Cortex of kidney (tissue), 1 donor: ENCODE measurements at places on chromosomes 6 and 20.

DNA sequence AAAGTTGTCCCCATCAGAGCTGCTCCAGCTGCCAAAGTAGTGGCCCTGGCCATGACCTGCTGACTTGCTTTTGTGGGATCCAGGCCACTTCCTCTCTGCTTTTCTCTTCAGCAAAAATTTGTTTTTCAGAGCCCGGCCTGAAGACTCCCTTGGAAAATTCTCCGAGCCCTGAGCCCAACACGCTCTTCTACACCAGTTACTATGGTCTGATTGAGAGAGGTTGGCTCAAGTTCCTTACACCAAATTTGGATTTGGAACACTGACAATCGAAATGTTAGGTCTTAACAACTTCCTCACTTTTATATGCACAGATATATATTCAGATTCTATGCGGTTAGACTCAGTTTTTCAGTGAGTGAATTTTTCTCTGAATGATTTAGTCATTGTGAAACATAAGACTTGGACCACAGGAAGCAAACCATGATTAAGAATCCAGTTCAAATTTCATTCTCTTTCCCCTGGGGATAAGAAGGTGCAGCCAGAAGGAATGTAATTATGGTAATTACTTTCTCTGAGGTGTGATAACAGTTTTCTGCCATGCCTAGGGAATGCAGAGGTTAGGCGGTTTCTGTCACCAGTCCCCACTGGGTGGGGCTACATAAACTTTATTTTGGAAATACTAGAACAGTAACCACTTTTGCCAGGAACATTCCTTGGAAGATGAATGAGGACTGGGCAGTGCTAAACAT is 365.2 kb downstream of the SYNE1 start:
- DNase-seq: no peak

DNA sequence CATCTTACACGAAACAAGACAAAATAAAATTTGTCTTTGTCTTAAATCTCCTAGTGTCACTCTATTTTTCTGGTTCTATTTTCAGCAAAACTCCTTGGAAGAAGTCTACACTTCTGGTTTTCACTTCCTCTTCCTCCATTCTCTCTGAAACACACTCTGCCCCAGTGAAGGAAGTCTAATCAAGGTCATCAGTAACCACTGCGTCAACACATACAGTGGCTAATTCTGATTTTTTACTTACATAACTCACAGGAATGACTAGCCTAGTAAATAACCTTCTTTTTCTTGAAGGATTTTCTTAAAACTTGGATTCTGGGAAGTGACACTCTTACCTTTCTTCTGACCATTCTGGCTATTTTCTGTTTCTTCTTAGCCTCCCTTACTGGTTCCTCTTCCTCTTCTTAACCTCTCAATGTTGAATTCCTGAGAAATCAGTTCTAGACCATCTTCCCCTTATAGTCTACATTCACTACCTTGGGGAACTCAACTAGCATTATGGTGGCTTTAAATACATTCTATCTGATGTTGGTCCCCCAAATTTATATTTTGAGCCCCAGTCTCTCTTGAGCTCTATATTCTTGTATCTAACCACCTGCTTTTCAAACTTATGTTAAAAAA is 37.5 kb downstream of the AIG1 start:
- DNase-seq: no peak

DNA sequence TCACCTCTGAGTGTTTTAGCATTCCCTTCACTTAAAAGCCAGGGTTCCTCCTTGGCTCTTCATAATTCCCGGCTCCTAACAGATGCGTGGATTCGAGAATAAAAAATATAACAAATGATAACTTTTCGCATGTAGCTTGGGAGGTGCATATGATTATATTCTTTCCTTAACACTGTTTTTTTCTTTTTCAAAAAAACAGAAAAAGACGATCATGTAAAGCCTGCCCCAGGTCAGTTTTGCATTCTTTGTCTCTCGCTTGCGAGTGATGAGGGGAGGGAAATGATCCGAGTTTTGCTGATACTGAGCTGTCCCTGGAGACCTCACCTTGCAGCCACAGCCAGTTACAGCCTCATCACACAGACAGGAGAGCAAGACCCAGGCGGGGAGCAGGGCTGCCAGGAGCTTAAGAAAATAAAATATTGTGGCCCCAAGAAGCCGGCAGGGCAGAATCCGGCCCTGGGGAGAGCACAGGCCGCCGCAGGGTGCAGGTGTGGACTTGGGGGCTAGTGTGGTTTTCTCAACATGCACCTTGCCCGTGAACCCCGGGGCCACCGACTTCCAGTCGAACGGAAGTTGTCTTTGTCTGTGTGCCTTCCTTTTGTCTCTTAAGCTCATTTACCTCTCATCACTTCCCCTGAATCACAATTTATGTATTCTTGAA is 301.8 kb downstream of the TAF4 start:
- DNase-seq: no peak

- DNase-seq: no peak
Observed at GRCh38 chr20:20063941-20064702, 11.8 kb downstream of the CFAP61 start.

DNA sequence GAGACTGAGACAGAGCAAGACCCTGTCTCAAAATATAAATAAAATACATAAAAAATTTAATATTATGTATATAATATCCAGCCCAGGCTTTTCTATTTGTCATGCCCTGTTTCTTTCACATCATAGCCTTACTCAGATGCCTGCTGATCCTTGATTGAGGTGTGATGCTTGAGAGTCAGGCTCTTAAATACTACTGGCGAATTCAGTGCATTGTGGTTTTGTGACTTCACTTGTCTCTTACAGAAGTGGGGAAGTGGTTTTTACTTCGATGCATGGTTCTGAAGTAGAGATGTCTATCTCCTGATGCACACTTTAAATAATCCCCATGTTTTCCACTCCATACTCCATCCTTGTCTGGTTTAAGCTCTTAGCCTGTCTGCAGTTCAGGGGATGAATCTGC is 29.1 kb downstream of the ASXL1 start:
- no peak for DNase-seq

- no peak for DNase-seq
Observed at GRCh38 chr6:5286780-5287179, 25.5 kb downstream of the FARS2 start.

DNA sequence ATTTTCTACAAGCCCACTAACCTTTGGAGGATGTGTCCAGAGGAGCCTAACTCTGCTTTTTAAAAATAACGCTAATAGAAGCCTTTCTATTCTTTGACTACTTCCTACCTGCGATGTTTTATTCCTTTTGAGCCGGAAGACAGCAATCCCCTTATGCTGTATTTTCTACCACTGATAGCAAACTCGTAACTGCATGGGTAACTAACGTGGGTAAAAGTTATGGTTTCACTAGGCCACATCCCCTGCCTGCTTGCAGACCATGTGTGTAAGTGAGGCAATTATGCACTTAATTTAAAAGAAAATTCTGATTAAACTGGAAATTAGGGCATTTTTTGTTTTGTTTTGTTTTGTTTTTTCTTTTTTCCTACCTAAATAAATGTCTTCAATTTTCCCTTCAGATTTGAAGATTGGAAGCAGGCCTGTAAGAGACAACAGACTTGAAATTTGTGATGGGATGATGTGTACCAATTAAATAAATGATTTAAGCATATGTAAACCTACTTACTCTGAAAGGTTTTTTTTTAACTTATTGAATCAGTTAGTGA is 931 bp downstream of the UFL1 start:
- DNase-seq: no peak

GRCh38 chr20:39283464-39283863 is 321.3 kb downstream of the DHX35 start:
- no peak for DNase-seq

DNA sequence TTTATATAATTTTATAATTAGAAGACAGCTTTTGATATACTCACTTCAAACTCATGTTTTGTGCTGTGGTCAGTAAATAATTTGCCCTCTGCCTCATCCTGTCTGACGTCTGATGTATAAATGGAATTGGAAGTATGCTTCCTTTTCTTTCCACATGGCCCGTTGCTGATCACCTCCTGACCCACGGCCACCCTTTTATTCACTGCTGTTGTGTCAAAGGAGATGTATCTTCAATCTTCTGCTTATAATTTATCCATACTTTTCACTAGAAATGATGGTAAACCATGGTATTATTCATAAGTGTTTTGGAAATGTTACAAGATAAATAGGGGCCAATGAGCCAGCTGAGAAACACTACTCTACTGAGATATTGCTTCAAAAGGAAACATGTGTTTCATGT is 841.8 kb downstream of the PHF3 start:
- DNase-seq: no peak

DNA sequence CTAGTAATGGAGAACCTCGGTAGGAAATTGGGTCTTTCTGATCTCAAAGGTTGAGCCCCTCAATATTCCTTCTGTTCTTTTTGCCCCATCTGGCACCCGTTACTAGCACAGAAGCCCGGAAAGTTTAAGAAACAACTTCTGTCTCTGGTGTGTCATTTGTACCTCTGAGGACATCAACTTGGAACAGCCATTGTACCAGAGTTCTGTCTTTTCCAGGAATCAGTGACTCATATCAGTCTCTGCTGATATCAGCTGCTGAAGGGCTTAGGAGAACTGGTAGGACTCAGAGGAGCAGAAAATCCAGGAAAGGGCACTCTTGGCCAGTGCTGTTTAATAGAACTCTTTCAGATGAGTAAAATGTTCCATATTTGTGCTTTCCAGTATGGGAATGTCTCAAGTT is 78.3 kb upstream of the CHD6 start:
- DNase-seq: no peak

DNA sequence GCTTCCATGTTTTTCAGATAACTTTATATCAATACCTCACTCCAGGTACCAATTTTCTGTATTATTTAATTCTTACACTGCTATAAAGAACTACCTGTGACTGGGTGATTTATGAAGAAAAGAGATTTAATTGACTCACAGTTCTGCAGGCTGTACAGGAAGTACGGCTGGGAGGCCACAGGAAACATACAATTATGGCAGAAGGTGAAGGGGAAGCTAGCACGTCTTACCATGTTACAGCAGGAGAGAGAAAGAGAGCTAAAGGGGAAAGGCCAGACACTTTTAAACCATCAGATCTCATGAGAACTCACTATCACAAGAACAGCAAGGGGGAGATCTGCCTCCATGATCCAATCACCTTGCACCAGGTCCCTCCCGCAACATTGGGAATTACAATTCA is 119.1 kb upstream of the BMP5 start:
- DNase-seq: no peak

DNA sequence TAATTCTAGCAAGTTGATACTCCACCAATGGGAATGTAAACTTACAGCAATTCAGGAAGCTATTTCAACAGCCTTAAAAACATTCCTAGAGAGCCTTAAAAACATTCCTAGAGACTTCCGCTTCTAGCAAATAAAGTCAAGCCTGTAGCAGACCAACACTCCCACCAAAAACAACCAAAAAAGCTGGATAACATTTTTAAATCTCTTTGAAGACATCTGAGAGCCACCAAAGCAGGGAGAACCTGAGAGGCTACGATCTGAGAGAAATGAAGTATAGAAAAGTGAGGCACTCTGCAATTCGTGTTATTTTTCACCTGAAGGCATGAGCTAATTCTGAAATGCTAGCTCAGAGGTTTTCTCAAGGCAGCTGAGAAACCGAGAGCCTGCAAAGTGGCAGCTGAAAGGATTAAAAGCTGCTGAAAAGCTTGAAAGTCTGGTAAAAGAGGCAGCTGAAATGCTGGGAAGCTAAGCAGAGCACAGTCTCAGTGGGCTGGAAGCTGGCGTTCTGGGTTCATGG is 20.9 kb downstream of the GPR63 start:
- DNase-seq: no peak

- DNase-seq: no peak
Observed at GRCh38 chr6:96755096-96755495, 82.2 kb downstream of the GPR63 start.

GRCh38 chr6:70409216-70409615 is 4.1 kb upstream of the FAM135A start:
- no peak for DNase-seq

DNA sequence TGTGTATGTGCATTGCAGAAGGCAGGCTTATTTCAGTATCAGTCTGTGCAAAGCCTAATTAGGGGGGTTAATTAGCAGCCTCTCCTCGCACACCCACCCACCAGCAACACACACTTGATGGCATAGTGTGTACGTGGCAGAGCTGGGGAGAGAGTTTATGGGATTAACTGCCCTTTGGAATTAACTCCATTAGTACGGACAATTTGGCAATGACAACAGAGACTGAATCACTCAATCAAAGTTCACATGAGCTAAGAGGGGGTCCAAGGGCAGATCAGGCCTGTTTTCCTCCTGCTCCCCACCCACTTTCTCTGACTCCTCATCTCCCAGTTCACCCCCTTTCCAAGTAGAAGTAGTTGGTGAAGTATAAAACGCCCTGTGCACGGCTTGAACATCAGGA is 69.5 kb downstream of the LRFN2 start:
- no peak for DNase-seq

- DNase-seq: no peak
Observed at GRCh38 chr20:1654996-1655395, 2.6 kb downstream of the SIRPG start.

DNA sequence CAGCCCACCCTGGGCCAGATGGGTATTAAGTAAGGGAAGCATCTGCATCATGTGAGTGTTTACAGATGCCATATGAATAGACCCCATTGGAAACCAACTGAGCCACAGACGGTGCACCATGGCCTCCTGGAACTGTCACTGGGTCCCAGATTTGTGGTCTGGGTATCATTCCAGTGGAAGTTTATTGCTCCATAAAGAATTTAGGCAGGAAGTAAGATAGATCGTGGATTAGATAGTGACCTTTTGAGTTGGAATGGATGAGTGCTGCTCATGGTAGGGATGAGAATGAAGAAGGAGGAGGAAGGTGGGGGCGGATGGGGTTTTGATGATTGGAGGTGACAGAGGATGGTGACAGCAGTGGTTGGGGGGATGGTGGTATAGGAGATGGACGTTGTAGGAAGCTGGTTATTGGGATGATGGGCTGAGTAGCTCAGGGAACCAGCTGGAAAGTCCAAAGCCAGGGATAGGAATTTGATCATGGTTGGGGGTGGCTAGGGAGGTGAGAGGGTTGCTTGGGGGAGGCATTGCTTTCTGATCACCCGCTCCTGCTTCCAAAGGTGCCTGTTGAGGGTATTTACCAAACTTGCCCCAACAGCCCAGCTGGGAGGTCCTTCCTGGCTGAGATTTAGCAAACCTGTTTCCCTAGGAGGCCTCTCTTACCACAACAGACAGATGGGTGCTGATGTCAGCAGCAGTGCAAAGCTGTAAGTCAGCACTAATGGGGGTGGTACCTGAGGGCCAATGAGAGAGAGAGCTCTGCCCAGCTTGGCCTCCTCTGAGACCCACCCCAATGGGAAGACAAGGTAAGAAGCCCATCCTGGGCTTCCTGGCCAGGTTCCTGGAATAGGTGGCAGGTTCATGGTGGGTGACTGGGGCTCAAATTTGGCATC is 78.0 kb downstream of the VEGFA start:
- DNase-seq: no peak

GRCh38 chr6:142861711-142862110 is 83.3 kb downstream of the HIVEP2 start:
- DNase-seq: no peak

- DNase-seq: peak; percentile 18
Observed at GRCh38 chr6:15244620-15245360, 1.1 kb upstream of the JARID2 start.

GRCh38 chr6:100261486-100261885 is 203.2 kb downstream of the SIM1 start:
- DNase-seq: no peak

- no peak for DNase-seq
Observed at GRCh38 chr6:158226655-158227512, 58.7 kb downstream of the GTF2H5 start.

- no peak for DNase-seq
Observed at GRCh38 chr20:36929290-36929689, 22.2 kb downstream of the SAMHD1 start.
